ENCODE measurements at places on chromosomes 4 and X. TPM values are rescaled to one million over a fixed set of nuclear protein-coding genes. Genes with fewer than 3 reads are reported as not detected.

The GATA1 gene
- total RNA-seq, result not detected

The TMEM255A gene
- total RNA-seq, result 3.0 TPM

The COX7B gene
- total RNA-seq, result 123 TPM

The ACE2 gene
- total RNA-seq, result 0.49 TPM

The BEND2 gene
- total RNA-seq, result under 0.01 TPM

The RBMX gene
- 276 TPM for total RNA-seq

Data from temporal lobe (tissue), 4 donors.